ENCODE measurements at places on chromosomes 4 and X. TPM values are rescaled to one million over a fixed set of nuclear protein-coding genes. Genes with fewer than 3 reads are reported as not detected.

- no peak overlapping the region for H3K4me3 ChIP-seq
- DNase-seq, result no peak
- H3K36me3 ChIP-seq, result no peaks in the 10 kb centered on the region
- no peaks in the 10 kb centered on the region for H3K27me3 ChIP-seq
- H3K4me1 ChIP-seq, result no peaks in the 10 kb centered on the region
These were observed 793.0 kb downstream of the RAB28 start for GRCh38 chr4:12691168-12691567.

HTN3 gene
- not detected for total RNA-seq

- H3K27ac ChIP-seq, result no peak overlapping the region
- H3K36me3 ChIP-seq, result no peaks in the 10 kb centered on the region
- DNase-seq, result no peak
These were observed 185.0 kb upstream of the FAM241A start for GRCh38 chr4:111960241-111960667.

DNA sequence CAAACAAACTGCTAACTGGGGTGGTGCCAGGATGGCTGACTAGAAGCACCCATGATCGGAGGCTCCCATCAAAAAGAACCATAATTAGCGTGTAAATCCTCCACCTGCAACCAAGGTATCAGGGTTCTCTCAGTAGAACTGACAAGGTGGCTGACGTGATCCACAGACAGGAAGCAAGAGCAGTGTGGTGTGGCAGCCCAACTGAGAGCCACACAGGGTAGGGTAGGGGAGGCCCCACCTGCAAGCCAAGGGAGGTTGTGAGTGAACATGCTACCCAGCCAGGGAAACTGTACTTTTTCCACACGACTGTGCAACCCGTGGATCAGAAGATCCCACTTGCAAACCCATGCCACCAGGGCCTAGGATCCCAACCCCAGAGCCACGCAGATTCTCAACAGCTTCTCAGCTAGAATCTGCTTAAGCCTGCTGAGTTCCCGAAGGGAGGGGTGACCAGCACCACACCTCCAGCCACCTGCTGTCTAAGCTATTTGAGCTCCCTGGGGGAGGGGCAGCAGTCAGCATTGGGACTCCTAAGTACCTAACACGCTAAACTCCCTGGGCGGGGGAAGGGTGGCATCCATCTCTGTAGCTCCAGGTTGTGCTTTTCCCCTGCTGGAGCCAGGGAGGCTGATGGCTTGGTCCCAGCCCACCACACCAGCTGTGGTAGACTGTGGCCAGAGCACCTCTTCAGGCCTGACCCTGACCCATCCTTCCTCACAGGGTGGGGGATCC lies 425.1 kb downstream of the GPM6A start:
- no peak for DNase-seq
- no peaks in the 10 kb centered on the region for H3K27me3 ChIP-seq
- peaks cover 2% of the 10 kb centered on the region for H3K4me1 ChIP-seq

DUSP21 gene
- not detected for total RNA-seq

FTSJ1 gene
- total RNA-seq, result 87.6 TPM

DNA sequence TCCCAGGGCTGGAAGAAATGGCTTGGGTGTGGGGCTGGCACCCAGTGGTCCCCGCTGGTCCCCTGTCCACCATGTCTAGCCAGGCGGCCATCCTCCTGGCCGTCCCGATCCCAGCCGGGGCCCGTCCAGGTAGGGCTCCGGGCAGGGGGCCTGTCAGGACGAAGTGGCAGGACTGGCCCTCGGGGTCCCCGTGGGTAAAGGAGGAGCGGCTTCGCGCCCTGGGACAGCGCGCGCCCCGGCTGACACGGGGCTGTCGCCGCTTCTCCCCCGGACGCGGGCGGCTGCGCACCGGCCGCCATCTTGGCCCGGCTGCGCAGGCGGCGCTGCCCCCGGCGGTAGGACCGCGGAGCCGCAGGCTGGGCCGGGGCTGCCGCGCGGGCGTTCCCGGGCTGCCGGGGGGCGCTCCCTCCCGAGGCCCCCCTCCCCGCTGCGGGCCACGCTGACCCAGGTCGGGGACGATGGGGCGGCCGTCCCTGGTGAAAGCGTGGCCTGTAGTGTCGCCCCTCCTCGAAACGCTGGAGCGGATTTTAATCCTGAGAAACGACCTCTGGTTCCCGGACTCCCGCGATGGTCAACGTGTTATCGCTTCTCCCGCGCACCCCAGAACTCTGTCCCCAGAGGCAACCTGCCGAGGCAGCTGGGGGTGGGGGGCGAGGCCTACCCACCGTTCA lies 60.4 kb upstream of the BCOR start:
- peaks cover 11% of the 10 kb centered on the region for H3K4me1 ChIP-seq
- peak; percentile 48 for DNase-seq
- H3K4me3 ChIP-seq, result peak overlapping the region; percentile 77
- H3K36me3 ChIP-seq, result no peaks in the 10 kb centered on the region

DNA sequence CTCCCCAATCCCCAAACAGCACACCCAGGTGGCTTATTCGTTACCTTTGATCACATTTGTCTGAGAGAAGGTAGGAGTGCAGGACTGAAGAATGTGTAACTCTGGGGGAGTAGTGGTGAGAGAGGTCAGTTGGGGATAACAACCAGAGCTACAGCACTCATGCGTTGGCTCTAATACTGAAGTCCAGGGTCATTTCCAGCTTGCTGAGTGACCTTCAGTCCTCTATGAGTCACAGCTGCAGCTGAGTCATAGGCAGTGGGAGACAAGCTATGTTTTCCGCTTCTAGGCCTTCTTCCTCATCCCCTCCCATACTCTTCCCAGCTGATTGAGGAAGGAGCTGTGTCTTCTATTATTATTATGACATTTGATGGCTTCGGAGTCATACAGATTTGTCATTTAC lies 31.6 kb upstream of the CT47C1 start:
- H3K4me3 ChIP-seq, result no peak overlapping the region
- no peak for DNase-seq
- H3K4me1 ChIP-seq, result no peaks in the 10 kb centered on the region

SMIM31 gene
- not detected for total RNA-seq

DNA sequence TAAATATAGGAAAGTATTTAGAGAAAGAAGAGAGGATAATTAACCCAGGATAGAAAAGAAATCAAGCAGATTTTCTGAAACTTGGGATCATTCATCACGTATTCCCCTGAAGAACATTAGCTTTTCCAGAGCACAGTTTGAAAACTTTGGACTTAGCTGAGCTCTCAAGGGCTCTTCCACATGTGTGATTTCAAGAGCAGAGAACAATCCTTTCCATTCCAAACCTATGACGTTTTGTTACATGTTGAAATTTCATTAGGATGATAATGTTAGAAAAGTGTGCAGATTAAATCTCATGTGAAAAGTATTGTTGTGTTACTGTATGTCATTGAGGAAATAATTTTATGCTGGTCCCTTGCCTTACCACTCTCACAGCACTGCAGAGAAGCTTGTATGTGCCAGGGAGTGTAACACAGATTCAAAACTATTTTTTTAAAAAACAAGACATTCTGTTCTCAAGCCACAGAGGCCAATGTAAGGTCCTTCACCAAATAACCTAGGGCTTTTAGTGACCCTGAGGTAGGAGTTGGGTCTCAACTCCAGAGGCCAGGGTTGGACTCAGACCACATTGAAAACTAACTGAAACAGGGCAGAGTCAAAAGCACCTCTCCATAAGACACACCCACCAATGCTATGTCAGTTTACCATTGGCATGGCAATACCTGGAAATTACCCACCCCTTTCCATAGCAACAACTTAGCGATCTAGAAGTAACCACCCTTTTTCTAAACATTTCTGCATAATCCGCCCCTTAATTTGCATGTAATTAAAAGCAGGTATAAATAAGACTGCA lies 141.3 kb downstream of the ANXA5 start:
- no peak overlapping the region for H3K27ac ChIP-seq
- no peaks in the 10 kb centered on the region for H3K27me3 ChIP-seq
- no peak for DNase-seq
- H3K4me1 ChIP-seq, result no peaks in the 10 kb centered on the region
- H3K4me3 ChIP-seq, result no peak overlapping the region
- no peaks in the 10 kb centered on the region for H3K36me3 ChIP-seq

PFKFB1 gene
- total RNA-seq, result 1.1 TPM

Measured in glutamatergic neuron (in vitro differentiated cells).